ENCODE measurements at places on chromosomes 13 and 19.
A peak's percentile ranks its signal among the peaks of the same experiment; 100 is the strongest.

GRCh38 chr13:26476111-26476781 is 81.2 kb upstream of the WASF3 start:
- DNase-seq: peak; percentile 41

GRCh38 chr13:112531263-112531794 is 56.6 kb downstream of the TUBGCP3 start:
- no peak for DNase-seq

GRCh38 chr13:45101327-45102018 is 18.8 kb upstream of the GTF2F2 start:
- DNase-seq: no peak

GRCh38 chr13:67518785-67519184 is 288.6 kb upstream of the PCDH9 start:
- no peak for DNase-seq

DNA sequence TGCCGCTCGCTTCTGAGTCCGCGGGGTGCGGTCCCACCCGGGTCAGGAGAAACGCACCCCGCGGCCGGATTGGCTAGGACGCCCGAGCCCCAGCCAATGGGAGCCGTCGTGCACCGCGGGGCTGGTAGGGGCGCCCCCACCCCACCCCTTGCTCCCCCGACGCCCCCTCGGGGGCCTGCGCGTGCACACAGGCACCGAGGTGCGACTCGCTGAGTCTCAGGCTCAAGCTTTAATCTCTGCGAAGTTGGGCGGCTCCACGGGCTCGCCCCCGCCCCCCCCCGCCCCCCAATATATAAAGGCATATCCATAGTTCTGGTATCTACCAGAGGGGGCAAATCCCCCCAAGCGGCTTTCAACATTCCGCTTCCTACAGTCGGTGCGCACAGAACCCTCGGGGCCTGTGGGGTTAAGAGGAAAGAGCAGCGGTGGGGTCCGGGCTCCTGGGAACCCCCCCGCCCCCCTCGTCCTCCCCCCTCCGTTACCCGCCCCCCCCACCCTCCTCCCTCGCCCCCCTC is at the start of gene COX6B2:
COX6B2 (minus strand) TSS at position 22 of the 515 bp plus-strand sequence. CDS start 198 bp downstream, outside the sequence.
- DNase-seq: no peak

DNA sequence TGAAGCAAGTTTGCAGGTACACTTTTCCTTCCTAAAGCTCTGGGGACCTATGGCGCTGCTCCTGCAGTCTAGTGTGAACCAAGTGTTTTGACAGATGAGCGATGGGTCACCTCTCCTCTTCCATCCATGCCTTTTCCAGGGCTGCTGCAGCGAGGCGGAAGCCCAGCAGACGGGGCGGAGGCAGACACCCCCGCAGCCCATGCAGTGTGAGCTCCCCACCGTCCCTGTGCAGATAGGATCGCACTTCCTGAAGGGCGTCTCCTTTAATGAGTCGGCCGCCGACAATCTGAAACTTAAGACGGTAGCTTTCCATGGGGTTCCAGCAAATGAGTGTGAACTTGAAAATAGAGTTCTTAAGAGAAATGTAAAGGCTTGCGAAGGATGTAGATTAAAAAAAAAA is 37.1 kb upstream of the GPI start:
- DNase-seq: no peak

DNA sequence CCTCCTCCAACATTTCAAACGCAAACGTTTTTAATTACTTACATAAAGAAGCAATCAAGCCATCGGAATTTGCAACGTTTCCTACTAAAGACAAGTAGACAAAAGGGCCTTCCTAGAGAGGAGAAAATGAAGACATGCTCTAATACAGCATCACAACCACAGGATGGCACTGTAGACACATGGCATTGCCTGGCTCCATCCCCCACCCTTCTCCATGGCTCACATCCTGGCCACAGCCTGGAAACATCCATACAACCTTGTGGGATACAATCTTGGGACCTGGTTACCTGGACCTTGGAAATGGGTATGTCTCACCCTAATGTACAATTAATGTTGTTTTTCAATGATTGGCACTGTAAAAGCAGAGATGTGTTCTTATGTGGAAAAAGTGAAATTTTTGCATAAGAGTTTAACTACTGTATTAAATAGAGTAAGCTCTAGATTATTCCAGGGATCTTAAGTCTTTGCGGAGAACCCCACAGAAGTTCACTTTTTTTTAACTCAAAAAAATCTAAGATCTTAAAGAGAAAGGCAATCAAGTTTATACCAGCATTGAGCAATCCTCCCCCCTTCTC is 21.5 kb downstream of the EBPL start:
- peak; percentile 70 for DNase-seq

DNA sequence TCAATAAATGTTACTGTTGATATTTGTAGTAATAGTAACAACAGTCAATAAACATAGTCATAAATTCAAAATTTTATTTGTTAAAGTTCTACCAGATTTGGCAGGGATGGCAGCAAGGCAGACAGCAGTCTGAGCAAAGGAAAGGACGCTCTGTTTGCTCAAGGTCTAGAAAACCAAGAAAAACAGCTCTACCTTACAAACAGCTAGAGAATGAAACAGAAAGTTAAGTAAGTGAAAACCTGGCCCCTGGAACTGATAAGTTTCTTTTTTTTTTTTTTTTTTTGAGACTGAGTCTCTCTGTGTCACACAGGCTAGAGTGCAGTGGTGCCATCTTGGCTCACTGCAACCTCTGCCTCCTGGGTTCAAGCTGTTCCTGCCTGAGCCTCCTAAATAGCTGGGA is 27.9 kb downstream of the ENOX1 start:
- DNase-seq: no peak

DNA sequence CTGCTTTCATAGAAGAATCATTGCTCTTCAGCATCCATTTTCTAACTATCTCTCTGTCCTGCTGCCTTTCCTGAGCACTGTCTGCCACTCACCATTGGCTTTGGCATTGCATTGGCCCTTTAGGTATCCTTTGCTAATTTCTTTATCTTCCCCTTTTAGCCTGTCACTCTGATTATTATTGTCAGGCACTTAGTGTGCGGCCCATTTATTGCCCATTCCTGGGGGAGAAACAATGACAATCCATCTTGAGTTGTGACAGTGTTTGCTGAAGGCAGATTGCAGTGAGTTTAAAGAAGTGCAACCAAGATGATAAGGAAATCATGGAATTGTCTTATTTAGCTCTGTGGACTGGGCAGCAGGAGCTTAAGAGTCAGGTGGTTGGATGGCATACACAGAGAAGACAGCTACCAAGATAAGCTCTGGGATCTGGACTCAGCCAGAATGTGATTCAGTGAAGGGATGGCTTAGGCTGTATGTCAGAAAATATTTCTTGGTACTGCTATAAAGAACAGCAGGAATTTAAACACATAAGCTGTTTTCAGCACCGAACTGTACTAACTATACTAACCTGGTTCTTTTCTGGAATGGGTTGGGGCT is 25.3 kb downstream of the B3GLCT start:
- DNase-seq: no peak

GRCh38 chr19:49338691-49339300 is 3.6 kb downstream of the CD37 start:
- peak; percentile 41 for DNase-seq

DNA sequence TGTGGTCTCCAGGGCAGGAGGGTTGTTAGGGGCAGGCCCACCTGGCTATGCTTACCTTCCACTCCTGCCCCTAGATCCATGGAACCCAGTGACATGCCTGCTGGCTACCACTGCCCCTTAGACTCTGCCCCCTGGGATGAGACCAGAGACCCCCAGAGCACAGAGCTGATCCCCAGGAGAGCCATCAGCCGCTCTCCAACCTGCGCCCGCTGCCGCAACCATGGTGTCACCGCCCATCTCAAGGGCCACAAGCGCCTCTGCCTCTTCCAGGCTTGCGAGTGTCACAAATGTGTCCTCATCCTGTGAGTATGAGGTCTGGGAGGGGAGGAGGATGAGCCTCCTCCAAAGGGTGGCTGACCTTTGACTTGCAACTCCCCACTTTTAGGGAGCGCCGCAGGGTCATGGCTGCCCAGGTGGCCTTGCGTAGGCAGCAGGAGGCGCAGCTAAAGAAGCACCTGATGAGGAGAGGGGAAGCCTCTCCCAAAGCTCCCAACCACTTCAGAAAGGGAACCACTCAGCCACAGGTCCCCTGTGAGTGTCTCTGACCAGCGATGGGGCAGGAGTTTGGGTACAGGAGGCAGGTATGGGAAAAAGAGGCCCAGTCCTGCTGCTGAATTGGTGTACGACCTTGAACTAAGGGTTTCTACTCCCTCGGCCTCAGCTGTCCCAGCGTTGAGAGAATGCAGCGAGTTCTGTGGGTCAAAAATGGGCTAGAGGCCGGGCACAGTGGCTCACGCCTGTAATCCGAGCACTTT is 2.7 kb downstream of the DMRTC2 start:
- DNase-seq: no peak

- DNase-seq: no peak
Measured at GRCh38 chr13:112248406-112248760, 127.8 kb upstream of the SPACA7 start.

GRCh38 chr19:40332669-40333068 is 15.5 kb downstream of the C19orf47 start:
- no peak for DNase-seq

DNA sequence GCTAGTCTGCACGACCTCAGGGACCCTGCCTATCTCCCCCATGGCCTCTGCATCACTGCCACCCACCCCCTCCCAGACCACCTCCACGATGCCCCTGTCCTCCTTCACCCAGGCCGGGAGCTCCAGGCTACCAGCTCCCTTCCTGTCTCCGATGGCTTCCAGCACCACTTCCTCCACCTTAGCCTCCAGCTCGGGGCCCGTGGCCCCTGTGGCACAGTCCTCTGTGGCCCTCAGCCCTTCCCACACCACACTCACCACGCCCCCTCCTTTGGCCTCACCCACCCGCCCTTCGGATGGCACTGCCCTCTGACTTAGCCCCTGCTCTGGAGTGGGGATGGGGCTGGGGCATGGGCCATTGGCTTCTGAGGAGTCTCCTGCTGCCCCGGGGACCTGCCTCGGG is 7.2 kb downstream of the PALM3 start:
- DNase-seq: no peak

GRCh38 chr13:80469853-80470381 is 129.0 kb upstream of the SPRY2 start:
- peak; percentile 80 for DNase-seq

GRCh38 chr13:104372095-104372655 is 1306.0 kb upstream of the SLC10A2 start:
- DNase-seq: peak; percentile 9

DNA sequence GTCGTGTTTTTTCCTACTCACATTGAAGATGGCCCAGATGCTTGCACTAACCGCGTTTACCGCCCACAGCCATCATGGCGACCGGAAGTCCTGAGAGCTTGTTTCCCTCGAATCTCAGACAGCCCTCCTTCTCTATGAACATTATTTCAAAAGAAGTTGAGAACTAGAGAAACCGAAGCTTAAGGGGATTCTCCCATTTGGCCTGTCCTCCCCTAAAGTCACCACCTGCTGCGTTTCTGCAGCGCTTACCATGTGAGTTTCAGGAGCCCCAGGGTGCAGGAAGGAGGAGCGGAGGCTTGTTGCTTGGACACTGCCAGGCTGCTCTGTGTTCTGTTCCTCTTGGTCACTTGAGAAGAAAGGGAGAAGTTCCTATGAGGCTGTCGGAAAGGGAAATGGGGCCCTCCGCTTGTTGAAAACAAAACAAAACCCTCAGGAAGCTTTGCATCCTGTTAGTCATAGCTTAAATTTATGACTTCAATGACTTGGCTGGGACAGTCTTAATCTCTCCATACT is 6.2 kb downstream of the CARD8 start:
- no peak for DNase-seq

GRCh38 chr13:83839146-83839545 is 43.1 kb downstream of the SLITRK1 start:
- no peak for DNase-seq

- no peak for DNase-seq
Measured at GRCh38 chr19:391207-391557, 17.8 kb downstream of the C2CD4C start.

- no peak for DNase-seq
Measured at GRCh38 chr13:24234200-24234915, 73.8 kb downstream of the SPATA13 start.

- DNase-seq: no peak
Measured at GRCh38 chr13:40933508-40934204, 85.5 kb downstream of the ELF1 start.

GRCh38 chr13:112714376-112715174 is 24.7 kb downstream of the ATP11A start:
- no peak for DNase-seq

GRCh38 chr13:35159041-35159440 is 217.0 kb downstream of the NBEA start:
- no peak for DNase-seq

- DNase-seq: no peak
Measured at GRCh38 chr13:97379386-97379785, 54.6 kb upstream of the RAP2A start.

- no peak for DNase-seq
Measured at GRCh38 chr19:56603829-56604228, 8.7 kb downstream of the ZNF71 start.

DNA sequence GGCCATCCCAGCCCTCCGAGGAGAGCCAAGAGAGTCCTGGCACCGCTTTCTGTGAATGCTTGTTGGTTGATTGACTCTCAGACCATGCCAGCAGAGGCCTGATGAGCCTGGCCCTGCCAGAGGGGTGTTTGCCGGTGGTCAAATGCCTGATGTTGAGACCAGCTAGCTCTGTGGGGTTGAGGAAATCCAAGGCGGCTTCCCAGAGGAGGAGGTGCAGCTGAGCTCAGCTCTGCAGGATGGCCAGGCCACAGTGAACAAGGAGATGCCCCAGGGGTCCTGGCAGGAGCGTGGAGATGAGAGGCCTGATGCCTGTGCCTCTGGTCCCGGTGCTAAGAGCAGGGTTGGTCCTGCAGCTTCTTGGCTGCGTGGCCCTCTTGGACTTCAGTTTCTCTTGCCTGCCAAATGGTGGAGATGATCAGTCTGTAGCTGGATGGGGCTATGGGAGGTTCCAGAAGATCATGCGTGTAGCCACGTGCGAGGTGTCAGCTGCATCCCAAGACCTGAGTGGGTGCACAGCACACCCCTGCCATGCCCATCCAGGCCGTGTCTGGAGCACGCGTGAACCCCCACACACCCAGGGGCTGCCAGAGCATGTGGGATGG is 16.8 kb downstream of the NFIC start:
- DNase-seq: no peak

DNA sequence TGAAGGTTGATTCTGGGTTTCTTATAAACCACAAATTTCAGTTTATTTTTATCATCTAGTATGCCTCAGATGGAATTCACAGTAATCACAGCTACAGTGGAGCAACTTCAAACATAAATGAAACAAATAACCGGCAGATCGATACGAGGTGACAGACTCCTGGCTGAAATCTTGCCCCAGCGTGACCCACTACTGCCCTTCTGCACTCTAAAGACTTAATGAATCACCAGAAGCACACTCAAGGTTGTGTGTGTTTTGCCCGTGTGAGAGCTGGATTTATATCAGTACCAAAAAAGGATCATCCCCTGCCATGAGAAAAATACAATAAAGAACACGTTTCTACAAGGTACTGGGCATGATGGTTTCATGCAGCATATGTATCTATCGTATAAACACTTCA is 161.7 kb downstream of the KLF12 start:
- DNase-seq: no peak

Data from fibroblast of skin of right biceps (primary cell).